ENCODE measurements at places on chromosomes 4 and X.

- H3K4me3 ChIP-seq: peak overlapping the region; percentile 72
- ATAC-seq: no peak
- H3K4me1 ChIP-seq: peaks cover 6% of the 10 kb centered on the region
- H3K27me3 ChIP-seq: peaks cover 75% of the 10 kb centered on the region
- H3K36me3 ChIP-seq: no peaks in the 10 kb centered on the region
Measured at GRCh38 chr4:80265571-80266252, 752 bp upstream of the FGF5 start.

- H3K4me3 ChIP-seq: no peak overlapping the region
- H3K27ac ChIP-seq: no peak overlapping the region
- no peak for ATAC-seq
- no peaks in the 10 kb centered on the region for H3K27me3 ChIP-seq
- H3K4me1 ChIP-seq: no peaks in the 10 kb centered on the region
Measured at GRCh38 chr4:188177997-188178675, 38.9 kb downstream of the TRIML1 start.

DNA sequence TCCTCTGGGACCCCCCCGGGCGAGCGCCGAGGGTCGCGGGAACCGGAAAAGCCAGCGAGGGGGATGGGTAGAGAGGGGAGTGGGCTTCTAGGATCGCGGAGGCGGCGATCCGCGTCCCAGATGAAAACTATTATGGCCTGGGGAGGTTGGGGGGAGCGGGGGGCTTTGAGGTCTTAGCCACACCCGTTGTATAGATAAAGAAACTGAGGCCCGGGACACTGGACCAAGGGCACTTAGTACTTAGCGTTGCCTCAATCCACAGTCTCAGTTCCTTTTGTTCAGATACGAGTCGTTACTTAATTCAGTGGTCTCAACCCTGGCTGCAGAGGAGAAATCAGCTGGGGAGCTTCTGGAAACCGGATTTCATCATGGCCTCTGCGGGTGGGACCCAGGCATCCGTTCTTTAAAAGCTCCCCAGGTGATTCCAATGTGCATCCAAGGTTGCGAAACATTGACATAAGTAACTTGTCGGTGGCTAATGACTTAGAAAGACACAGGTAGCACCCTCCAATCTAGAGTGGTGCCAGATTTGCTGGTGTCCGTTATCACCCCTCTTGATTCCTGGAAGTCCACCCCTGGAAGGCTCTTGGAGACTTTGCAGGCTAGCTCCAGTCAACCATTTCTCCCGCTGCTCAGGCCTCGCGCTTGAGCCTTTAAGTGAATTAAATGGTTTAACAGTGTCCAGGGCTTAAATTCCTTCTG is 90.7 kb downstream of the GEMIN8 start:
- H3K27ac ChIP-seq: no peak overlapping the region
- peak overlapping the region; percentile 37 for H3K4me3 ChIP-seq
- H3K36me3 ChIP-seq: no peaks in the 10 kb centered on the region
- no peaks in the 10 kb centered on the region for H3K4me1 ChIP-seq
- H3K27me3 ChIP-seq: peaks cover 26% of the 10 kb centered on the region
- no peak for ATAC-seq

DNA sequence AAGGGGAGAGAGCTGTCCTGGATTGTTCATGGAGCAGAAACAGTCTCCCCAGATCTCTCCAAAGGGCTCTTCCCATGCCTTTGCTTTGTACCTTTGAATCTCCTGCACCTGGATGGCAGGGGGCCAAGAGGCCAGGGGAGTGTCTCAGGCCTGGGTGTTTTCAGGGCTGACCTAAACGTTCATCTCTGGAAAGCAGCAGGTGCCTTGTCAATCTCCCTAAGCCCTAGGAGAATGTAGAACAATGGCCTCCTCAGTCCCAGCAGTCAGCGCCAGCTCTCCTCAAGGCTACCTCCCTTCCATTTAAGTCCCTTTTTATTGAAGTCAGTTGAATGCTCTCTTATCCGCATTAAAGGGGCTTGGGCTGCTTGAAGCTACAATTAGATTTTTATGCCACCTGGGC is 31.2 kb upstream of the NSUN7 start:
- peaks cover 5% of the 10 kb centered on the region for H3K4me1 ChIP-seq
- peaks cover 3% of the 10 kb centered on the region for H3K27me3 ChIP-seq
- no peak overlapping the region for H3K27ac ChIP-seq
- H3K4me3 ChIP-seq: no peak overlapping the region

GRCh38 chrX:31590581-31591114 is 518.8 kb upstream of the FTHL17 start:
- H3K4me3 ChIP-seq: no peak overlapping the region
- no peaks in the 10 kb centered on the region for H3K4me1 ChIP-seq
- H3K27me3 ChIP-seq: no peaks in the 10 kb centered on the region
- H3K27ac ChIP-seq: no peak overlapping the region

DNA sequence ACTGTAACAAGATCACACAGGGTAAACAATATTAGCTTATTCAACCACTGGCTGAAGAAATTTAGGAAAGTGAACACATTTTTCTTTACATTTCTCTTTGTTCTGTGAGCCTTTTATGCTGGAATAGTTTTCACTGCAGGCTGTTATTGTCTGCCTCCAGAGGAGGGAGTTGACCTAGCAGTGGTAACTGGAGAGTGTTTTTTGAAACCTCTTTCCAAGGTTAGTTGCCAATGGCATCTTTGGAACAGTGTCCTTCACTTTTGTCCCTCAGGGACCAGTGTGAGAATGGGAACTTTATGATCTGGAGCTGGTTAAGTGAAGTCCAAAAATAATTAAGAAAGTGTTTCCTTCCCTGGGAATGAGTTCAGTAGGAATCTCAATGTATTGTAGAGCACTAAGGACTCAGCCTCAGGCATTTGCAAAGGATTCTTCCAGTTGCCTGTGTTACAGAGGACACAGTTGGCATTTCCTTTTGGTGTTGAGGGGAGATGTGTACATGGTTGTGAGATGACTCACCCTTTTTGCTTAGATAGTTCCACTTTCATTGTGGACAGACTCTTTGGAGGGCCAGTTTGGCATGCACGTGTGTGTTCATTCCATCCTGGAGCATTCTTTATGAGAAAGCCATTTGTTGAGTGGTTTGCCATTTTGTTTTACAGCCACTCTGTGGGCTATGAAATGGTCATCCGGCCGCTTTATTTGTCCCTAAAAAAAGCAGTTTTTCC is 61.3 kb downstream of the AR start:
- no peaks in the 10 kb centered on the region for H3K27me3 ChIP-seq
- H3K27ac ChIP-seq: no peak overlapping the region
- ATAC-seq: no peak
- no peak overlapping the region for H3K4me3 ChIP-seq
- no peaks in the 10 kb centered on the region for H3K4me1 ChIP-seq
- no peaks in the 10 kb centered on the region for H3K36me3 ChIP-seq

GRCh38 chr4:85747882-85748491 is 273.0 kb downstream of the ARHGAP24 start:
- H3K27me3 ChIP-seq: peaks cover 1% of the 10 kb centered on the region
- ATAC-seq: peak; percentile 28
- no peak overlapping the region for H3K4me3 ChIP-seq
- no peaks in the 10 kb centered on the region for H3K4me1 ChIP-seq
- H3K27ac ChIP-seq: no peak overlapping the region

DNA sequence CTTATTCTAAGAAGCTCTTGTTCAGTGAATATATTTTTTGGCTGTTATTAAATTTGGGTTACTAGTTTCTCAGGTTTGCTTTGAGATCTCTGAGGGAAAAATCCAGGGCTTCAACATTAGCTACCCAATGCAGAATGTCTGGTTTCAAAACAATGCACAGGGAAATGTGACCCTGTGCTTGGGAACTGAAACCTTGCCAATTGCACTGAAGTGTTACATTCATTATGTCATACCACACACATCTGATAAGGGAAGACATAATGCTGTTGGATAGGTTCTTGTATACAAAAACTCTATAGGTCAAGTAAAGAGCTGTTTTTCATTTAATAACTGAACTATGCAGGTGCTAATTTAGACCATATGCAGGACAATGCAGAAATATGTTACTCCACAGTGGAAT is 345.3 kb upstream of the BMP3 start:
- no peak overlapping the region for H3K27ac ChIP-seq
- H3K4me1 ChIP-seq: no peaks in the 10 kb centered on the region
- H3K4me3 ChIP-seq: no peak overlapping the region
- H3K27me3 ChIP-seq: peaks cover 20% of the 10 kb centered on the region

- peaks cover 7% of the 10 kb centered on the region for H3K4me1 ChIP-seq
- H3K36me3 ChIP-seq: no peaks in the 10 kb centered on the region
- ATAC-seq: no peak
- peaks cover 4% of the 10 kb centered on the region for H3K27me3 ChIP-seq
- no peak overlapping the region for H3K4me3 ChIP-seq
- H3K27ac ChIP-seq: no peak overlapping the region
Measured at GRCh38 chr4:182922501-182923284, 5.5 kb upstream of the DCTD start.

Data from activated T-helper 17 cell treated with anti-CD3 and anti-CD28 coated beads, Interleukin-2, amount 50 U/mL, for 72 hours (primary cell).